ENCODE measurements at places on chromosomes 12 and 14.
A peak's percentile ranks its signal among the peaks of the same experiment; 100 is the strongest.

- DNase-seq, result no peak
Observed at GRCh38 chr12:121787063-121788025, 6.1 kb downstream of the RHOF start.

- DNase-seq, result peak; percentile 76
Observed at GRCh38 chr12:48815126-48816110, 2.9 kb upstream of the CACNB3 start.

- peak; percentile 41 for DNase-seq
Observed at GRCh38 chr14:103155010-103155409, 31.7 kb downstream of the TNFAIP2 start.

DNA sequence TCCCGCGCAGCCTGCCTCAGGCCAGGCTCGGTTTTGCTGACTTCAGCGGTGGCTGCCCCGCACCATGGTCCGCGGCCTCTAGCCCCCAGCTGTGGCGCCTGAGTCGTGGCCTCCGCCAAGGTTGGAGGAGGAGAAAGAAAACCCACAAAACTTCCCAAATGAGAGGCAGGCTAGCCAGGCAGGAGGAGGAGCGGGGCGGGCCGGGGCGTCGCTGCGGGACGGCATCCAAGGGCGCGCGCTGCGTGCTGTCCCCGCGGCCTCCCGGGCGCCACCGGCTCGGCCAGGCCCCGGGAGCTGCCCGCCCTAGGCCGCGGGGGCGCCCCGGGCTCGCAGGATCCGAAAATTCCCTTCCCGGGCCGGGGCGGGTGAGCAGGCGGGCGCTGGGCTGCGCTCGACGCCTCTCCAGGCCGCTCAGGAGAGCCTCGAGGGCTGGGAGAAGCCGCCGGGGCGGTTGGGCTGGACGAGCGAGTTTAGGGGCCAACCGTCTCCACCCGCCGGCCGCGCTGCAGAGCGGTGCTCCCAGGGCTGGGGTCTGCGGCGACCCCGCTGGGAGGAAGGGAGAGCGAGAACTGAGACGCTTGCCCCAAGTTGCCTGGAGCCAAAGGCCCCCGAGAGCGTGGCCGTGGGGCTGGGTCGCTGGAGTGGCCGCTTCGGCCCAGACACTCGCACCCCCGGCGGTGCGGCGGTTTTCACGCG, at the start of gene EFS:
Gene EFS, minus strand, starts transcription at position 137 of the 696 bp plus-strand sequence. CDS start 147 bp downstream, outside the sequence.
- DNase-seq, result peak; percentile 37

DNA sequence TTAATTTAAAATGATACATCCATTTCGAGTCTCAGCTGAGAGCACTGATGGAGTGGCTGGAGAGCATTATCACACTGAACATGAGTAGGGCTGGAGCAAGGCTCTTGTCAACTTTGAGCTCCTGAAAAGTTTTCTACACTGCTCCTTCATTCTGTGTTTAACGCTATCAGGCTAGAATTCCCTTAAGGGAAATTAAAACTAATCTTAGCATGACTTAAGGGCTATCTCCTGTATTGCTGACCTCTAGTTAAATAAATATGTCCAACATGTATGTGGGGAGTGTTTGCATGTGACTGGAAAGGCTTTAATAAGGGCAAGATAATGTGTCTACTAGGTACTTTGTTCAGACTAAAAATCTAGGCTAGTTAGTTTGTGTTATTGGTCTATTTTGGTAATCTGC, 116.7 kb upstream of the CAND1 start:
- DNase-seq, result no peak

- DNase-seq, result no peak
Observed at GRCh38 chr14:93744176-93744575, 44.1 kb downstream of the PRIMA1 start.

GRCh38 chr14:54660604-54661111, 93.7 kb downstream of the SAMD4A start:
- no peak for DNase-seq

DNA sequence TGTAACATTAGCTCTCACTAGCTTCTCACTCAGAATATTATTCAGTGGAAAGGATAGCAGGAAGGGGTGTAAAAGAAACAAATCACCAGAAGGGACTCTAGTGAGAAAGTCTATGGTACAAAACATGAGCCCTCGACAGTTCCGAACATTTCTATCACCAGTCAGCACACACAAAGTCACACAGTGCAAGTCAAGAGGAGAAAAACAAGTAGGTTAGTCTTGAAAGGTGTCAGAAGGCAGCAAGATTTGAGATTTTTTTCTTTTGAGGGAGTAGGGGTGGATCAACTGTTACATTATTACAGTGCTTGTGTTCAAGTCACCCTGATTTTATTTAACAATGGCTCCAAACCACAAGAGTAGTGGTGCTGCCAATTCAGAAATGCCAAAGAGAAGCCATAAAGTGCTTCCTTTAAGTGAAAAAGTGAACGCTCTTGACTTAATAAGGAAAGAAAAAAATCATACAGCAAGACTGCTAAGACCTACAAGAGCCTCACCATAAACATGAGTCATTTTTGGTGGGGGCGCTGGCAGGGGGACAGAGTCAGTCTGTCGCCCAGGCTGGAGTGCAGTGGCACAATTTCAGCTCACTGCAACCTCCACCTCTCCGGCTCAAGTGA, 42.3 kb downstream of the GNS start:
- DNase-seq, result no peak

DNA sequence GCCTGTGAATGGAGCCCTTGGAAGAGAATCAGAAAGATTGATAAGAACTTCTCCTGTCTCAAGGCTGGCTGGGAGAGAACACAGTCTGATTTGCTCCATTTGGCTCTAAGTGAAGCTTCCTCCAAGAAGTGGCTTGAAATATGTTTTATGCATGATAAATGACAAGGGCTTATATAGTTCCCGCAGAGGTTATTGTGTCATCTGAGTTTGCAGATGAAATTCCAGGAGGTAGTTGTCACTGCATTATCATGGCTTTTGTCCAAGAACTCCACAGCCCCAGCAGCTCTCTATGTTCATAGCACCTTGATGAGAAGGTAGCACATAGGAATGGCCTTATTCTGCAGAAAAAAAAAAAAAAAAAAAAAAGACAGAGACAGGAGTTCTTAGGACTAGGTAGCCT, 108.5 kb downstream of the DACT1 start:
- no peak for DNase-seq

- no peak for DNase-seq
Observed at GRCh38 chr12:66240096-66240820, 51.2 kb downstream of the IRAK3 start.

GRCh38 chr12:51403159-51403558, 12.0 kb upstream of the GALNT6 start:
- DNase-seq, result no peak

DNA sequence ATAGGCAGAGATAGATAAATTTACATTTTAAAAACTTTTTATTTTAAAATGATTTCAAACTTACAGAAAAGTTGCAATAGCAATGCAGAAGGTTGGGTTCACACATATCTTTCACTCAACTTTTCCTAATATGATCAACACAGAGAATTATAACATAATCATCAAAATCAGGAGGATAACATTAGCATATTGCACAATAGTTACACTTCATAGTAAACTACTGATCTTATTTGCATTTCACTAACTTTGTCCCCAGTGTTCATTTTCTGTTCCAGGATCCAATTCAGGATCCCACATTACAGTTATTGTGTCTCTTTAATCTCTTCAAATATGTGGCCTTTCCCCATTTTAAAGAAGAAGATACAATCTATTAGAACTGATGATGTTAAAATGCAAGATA, 115.4 kb upstream of the ETV6 start:
- no peak for DNase-seq

GRCh38 chr12:105765053-105766014, 373.4 kb downstream of the NUAK1 start:
- DNase-seq, result no peak

- no peak for DNase-seq
Observed at GRCh38 chr12:52126050-52126604, 46.6 kb downstream of the SMIM41 start.

GRCh38 chr12:108123402-108123801, 5.7 kb upstream of the WSCD2 start:
- no peak for DNase-seq

DNA sequence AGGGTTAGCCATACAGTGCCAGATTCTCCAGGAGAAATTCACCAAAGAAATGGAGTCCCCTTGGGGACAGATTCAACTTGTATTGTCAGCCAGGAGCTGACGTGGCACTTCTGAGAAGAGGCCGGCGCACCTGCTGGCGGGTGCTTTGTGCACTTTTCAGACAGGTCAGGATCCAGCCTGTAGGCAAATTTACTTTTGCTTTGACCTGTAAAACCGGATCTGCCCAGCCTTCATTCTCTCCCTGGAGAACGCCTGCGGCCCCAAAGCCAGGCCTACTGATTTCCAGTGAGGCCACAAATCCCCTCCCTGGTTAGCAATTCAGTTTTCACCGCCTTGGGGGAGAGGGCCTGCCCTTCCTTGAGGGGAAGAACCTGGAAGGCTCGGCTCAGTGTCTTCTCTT, 17.4 kb downstream of the P2RX4 start:
- DNase-seq, result no peak

GRCh38 chr14:49493557-49493956, 92.6 kb downstream of the RPS29 start:
- DNase-seq, result no peak

DNA sequence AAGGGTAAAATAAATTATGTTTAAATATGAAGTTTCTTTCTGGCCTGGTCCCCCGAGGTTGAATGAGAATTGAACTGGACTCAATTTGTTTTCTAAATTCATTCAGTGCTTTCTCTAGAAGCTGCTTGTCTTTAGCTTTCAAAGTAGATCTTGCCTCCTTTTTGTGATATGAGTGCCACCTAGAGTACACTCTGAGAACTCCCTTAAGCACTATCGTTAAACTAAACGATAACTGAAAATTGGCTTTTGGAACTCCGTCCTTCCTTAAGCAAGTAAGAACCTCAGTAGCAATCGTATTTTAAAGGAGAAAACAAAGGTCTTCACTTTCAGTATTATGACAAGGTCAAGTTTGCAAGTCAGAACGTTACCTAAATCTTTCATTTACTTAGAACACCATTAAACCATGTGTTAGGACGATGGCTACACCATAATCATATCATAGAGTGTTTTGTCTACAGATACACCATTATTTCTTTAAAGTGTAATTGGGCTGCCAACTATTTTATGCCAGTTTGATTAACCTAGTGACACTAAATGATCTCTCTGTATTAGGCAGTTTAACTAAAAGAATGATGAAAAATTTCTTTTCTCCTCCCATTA, 364.8 kb downstream of the SNAPC1 start:
- peak; percentile 31 for DNase-seq

- no peak for DNase-seq
Observed at GRCh38 chr14:104554088-104554607, 25.4 kb upstream of the C14orf180 start.

GRCh38 chr12:55681142-55682077, 26.3 kb downstream of the ITGA7 start:
- no peak for DNase-seq

GRCh38 chr12:52655720-52656124, 3.7 kb upstream of the KRT2 start:
- DNase-seq, result no peak

DNA sequence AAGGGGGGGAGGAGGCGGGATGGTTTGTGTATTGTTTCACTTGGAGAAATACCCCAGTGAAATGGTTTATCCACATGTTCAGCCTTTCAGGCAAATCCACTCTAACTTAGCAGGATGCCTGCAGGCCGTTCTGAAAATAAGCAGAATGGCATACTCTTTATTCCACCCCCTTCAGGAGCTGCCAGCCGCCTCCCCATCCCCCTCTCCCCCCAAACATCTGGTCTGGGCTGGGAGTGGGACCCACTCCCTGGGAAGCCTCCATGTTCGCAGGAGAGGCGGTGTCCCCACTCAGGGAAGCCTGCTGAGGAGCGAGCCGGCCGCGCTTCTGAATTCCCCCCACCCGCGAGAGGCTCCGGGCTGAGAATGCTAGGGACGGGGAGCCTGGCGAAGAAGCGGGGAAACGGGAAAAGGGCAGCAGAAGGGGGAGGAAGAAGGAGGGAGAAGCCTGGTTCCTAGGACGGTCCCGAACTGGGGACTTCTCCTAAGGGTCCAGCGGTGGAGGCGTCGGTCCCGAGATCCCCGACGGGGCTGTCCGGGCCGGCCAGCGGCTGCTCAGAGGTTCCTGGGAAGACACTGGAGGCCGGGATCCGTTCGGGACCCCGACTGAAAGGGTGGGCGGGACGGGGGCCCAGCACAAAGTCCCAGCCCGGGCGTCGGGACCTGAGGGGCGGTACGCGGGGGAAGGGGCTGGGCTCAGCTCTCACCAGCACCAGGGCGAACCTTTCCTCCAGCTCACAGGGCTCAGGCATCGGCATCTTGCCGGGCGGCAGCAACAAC, 666 bp downstream of the FMNL3 start:
- peak; percentile 21 for DNase-seq

- DNase-seq, result no peak
Observed at GRCh38 chr14:50830044-50830931, 674 bp downstream of the NIN start.

DNA sequence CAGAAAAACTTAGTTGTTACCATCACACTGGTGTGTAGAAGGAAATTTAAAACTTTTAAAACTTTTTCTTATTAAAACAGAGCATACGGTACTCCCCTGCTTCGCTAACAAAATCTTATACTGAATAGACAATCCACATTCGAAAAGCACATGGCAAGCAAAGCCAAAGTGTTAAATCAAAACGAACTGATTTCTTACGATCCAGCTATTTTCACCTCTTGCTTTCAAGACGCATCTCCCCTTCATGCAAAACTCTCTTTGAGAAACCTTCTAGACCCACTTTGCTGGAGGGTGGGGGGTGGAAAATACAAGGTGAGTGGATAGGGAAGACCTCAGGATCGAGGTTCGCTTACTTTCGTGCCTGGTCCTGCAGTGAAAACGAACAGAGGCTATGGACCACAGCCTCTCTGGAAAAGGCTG, 328 bp downstream of the INTS13 start:
- DNase-seq, result no peak

DNA sequence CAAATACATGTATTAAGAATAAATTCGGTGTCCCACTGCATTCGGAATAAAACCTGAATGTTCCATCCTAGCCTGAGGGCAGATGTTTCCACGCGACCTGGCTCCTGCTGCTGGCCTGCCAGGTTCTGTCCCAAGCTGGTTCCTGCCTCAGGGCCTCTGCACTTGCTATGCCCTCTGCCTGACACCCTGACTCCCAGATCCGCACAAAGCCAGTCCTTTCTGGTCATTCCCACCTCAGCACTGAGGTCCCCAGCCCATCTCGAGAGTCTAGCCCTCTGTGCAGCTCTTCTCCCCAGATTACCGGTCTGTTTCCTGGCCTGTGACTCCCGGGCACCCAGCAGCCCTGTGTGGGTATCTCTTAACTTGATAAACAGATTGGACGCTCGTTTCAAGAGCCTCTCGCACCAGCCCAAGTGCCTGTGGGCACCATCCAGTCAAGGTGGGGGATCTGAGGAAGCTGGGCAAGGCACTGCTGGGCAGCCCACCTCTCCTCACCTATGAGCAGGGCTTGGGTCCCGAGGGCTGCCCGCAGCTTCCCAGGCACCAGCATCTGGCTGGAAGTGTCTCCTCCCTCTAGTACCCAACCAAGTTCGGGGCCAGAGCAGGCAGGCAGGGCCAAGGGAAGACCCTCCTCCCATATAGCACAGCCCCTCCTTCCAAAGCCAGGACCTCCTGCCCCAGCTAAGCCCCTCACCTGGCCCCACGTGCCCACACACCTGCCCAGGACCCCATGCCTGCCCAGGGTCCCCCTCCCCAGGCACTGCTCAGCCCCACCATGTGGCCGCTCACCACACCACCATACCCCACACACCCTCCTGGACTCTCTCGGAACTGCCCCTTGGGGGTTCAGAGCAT, 132.2 kb downstream of the NCOR2 start:
- DNase-seq, result no peak

- DNase-seq, result peak; percentile 71
Observed at GRCh38 chr12:6039894-6040601, 84.4 kb downstream of the VWF start.

GRCh38 chr12:125399489-125399888, 334.3 kb downstream of the AACS start:
- DNase-seq, result no peak

GRCh38 chr14:21087294-21088091, 11.0 kb downstream of the ZNF219 start:
- no peak for DNase-seq

All from tibial nerve (tissue), 4 donors.